HS-5 (cell line): ENCODE measurements at places on chromosomes 7 and 10.

- no peak for DNase-seq
Observed at GRCh38 chr7:115679976-115680375, 350.6 kb downstream of the TFEC start.

- DNase-seq: no peak
Observed at GRCh38 chr7:110448918-110449317, 642.0 kb upstream of the LRRN3 start.

DNA sequence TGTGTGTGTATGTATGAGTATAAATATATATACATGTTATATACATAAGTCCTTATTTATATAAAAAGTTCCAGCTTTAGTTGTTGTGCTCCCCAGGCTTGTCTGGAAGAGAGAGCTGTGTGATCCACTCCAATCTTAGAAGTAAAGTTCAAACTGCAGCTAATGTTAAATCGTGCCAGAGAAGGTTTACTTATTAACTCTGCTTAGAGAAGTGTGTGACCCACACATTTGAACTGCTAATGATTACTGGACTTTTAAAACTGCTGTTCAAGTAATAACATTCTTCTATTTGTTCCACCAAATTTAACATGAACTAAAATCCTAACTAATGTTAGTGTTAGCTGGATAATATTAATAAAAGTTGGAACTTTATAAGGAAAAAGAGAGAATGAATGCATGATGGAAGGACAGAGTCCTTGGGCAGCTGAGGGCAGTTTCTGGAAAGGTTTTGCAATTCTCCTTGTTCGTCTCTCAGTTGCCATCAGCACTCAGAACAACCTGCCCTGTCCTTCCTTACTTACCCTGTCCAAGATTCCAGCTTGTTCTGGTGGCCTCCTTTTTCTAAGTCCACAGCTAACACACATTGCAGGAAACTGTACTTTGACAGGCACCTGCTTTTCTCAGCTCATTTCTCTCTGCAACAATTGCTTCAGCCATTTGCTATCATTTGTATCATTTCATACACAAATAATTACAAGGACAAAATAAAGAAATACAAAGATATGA is 162.6 kb downstream of the FAM107B start:
- no peak for DNase-seq

GRCh38 chr7:154777489-154777888 is 225.4 kb downstream of the PAXIP1 start:
- DNase-seq: no peak
